Heart left ventricle (tissue), 16 donors: ENCODE measurements at places on chromosomes 6 and 20. TPM values are rescaled to one million over a fixed set of nuclear protein-coding genes. Genes with fewer than 3 reads are reported as not detected.
A peak's percentile ranks its signal among the peaks of the same experiment; 100 is the strongest.

DLL1 gene
- 5.5 TPM for total RNA-seq

- DNase-seq, result no peak
These were observed 23.7 kb downstream of the TRMT11 start for GRCh38 chr6:126010040-126010439.

GRCh38 chr6:141359953-141360352 is 772.8 kb upstream of the GJE1 start:
- no peak for DNase-seq

GRCh38 chr6:144477856-144478255 is 192.7 kb downstream of the UTRN start:
- no peak for DNase-seq

DNA sequence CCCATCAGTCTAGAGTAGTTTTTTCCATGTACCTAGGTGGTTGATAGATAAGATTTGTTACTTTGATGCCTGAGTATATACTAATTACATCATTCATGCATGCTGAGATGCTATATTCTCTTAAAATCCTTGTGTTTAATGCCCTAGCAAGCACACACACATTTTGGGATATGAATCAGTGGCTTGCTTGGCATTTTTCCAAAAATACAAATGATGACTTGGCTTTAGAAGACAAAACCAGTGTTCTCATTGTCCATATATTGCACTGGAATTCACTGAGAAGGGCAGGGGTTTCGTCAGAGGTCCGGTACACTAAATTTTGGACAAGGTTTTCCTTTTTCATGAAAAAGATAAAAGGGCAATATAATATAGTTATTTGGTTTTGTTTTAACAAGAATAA is 24.9 kb downstream of the GTPBP2 start:
- no peak for DNase-seq

GRCh38 chr6:157244780-157245179 is 78.5 kb downstream of the TMEM242 start:
- DNase-seq, result no peak

LIN28B gene
- not detected for total RNA-seq

OPRM1 gene
- not detected for total RNA-seq

GRCh38 chr6:51350308-51350904 is 531.7 kb downstream of the TFAP2B start:
- no peak for DNase-seq

DNA sequence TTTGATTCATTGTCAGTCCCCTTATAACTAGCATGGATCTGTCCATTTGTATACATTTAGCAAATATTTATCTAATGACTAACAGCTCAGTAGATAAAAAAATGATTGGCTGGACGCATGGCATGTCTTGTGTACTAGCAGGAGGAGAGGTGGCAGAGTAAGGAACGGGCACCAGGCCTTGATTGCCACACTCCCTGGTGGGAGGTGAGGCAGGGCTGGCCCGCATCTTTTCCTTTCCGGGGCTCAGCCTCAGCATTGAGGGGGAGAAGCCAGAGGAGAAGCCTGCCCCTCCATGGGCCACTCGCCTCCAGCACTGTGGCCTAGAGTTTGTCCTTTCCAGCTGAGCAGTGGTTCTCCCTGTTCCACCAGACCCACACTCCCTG is 84.9 kb upstream of the TMEM181 start:
- no peak for DNase-seq

- no peak for DNase-seq
These were observed 95.3 kb upstream of the MAN1A1 start for GRCh38 chr6:119444642-119445557.

- DNase-seq, result peak; percentile 37
These were observed 27.7 kb downstream of the COL20A1 start for GRCh38 chr20:63320616-63321147.

C6orf132 gene
- total RNA-seq, result 2.2 TPM

DNA sequence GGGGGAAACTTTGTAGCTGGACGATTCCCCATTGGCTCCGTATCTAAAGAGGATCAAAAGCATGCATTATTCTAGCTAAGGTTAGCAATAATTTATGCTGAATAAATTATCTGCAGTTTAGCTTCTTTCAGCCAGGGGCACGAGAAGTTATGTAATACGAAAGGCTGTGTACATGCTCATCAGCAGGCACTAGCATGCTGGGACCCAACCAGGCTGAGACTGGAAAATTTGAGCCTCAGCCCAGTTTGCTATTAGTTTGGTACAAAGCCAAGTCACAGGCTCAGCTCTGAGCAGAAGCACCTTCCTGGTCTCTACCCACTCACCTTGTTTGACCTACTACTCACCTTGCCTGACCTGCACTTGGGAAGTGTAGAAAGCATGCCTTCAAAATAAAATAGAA is 328.1 kb upstream of the ARID1B start:
- DNase-seq, result peak; percentile 32

FERMT1 gene
- total RNA-seq, result 0.53 TPM

PSORS1C2 gene
- total RNA-seq, result not detected

GRCh38 chr6:38877721-38878120 is 162.6 kb downstream of the DNAH8 start:
- no peak for DNase-seq

- DNase-seq, result no peak
These were observed 356.4 kb downstream of the CDH4 start for GRCh38 chr20:61608275-61609085.

MGME1 gene
- total RNA-seq, result 8.7 TPM
